Activated T-cell treated with anti-CD3 and anti-CD28 coated beads, Interleukin-2, amount 50 U/mL, for 72 hours (primary cell): ENCODE measurements at places on chromosomes 7 and 10. TPM values are rescaled to one million over a fixed set of nuclear protein-coding genes. Genes with fewer than 3 reads are reported as not detected.

Gene NODAL
- not detected for total RNA-seq

Gene POT1
- total RNA-seq: 42.9 TPM

Gene FAM221A
- total RNA-seq: 10.1 TPM

Gene CC2D2B
- 0.22 TPM for total RNA-seq

Gene TDRD1
- total RNA-seq: 0.07 TPM

Gene C10orf71
- not detected for total RNA-seq

Gene LRRD1
- total RNA-seq: not detected

Gene LIPJ
- total RNA-seq: not detected

Gene TAS2R39
- not detected for total RNA-seq

Gene FANK1
- total RNA-seq: not detected

Gene PBLD
- 1.9 TPM for total RNA-seq

Gene RAPGEF5
- 0.46 TPM for total RNA-seq

Gene TMEM196
- total RNA-seq: not detected

Gene OPN4
- total RNA-seq: not detected

Gene CYP26C1
- 0.05 TPM for total RNA-seq

Gene SMKR1
- 4.0 TPM for total RNA-seq

Gene FAM25C
- total RNA-seq: not detected

Gene USP6NL
- total RNA-seq: 2.3 TPM

Gene CALML3
- not detected for total RNA-seq

Gene PDZD7
- total RNA-seq: 0.12 TPM

Gene AKR1D1
- total RNA-seq: not detected
